GM12878 (cell line): ENCODE measurements at places on chromosomes 7 and 10. TPM values are rescaled to one million over a fixed set of nuclear protein-coding genes. Genes with fewer than 3 reads are reported as not detected.

DNA sequence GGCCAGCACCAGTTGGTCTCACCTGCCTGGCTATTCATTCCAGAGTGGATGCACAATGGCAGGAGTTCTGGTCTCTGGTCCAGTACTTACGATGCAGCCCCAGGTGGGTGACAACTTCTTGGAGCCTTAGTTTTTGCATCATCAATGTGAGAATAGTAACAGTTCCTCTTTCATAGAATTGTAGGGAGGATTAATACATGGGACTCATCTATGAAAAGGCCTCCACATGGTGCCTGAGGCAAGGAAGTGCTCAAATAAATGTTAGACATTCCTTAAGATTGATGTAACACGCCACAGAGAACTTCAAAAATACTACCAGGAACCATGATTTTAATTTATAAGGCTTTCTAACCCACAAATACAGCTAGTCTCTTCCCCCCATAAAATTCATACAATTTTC, 120.1 kb upstream of the CHST15 start:
- no peak for DNase-seq

DNA sequence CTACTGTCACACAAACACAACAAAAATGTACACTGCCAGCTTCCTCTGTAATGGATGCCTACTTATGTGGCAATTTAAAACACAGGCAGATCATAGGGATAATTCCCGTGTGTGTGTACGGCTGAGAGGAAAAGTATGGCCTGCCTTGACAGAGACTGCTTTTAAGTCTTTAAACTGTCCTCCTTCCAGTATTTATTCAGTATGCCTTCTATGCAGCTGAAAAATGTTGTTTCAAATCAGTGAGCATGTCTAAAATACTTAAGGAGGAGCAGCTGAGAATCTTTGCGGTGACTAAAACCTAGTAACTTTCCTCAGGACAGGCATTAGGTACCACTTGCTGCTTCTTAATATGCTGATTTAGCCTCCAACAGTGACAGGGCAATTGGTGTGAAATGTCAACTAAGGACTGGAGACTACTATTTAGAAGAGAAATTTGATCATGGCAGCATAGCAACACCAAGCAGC, 126.3 kb downstream of the CACNA2D1 start:
- no peak for DNase-seq

GRCh38 chr10:86665868-86666267, 2.4 kb upstream of the LDB3 start:
- DNase-seq = no peak

SLC39A12 gene
- total RNA-seq = 0.64 and 0.67 TPM in 2 replicates

DNA sequence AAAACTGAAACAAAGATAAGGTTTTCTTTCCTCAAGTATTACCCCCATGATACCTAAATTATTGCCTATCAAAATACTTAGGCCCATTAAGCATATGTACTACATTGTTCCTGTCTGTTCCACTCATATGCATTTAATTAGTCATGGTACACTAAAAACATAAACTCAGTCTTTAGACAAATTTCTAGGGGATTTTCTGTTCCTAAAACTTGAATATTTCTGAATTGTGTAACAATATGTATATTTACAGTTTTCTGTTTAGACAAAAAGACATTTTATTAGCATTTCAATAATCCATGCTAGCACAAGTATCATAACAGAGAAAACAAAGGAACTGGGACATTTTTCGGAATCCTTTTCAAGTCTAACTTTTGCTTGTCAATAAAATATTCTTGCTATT, 234.2 kb downstream of the CRPPA start:
- DNase-seq = no peak

DNA sequence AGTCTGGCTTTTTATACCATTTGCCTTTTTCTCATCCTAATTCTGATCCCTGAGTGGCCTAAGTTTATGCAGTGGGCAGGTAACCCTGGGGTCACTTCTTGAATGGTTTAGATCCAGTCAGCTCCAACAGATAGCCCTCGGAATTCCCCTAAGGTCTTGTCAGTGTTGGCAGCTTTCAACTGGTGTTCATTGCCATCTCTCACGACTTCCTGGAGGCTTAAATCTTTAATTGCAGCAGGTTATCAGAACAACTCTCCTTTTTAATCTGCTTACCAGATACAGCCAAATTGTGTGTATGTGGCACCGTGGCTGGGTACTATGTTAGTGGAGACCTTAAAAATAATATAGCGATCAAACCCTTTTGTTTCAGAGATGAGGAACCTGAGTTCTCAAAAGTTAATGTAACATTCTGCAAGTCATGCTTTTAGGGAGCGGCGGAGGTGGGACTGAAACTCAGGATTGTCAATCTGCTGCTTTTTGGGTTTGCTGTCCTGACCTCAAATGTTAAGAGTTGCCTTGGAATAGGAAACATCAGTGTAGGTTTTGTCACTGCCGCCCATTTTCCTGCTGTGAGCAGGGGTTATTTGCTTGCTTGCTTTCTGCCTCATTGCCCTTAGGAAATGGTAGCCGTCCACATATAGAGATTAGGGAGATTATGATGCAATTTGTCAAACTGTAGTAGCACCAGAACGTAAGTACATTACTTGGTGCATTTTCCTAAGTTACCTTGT, 818 bp downstream of the DLD start:
- no peak for DNase-seq

GRCh38 chr7:151537818-151538561, 18.3 kb upstream of the RHEB start:
- no peak for DNase-seq

GRCh38 chr7:135147341-135147898, 452 bp upstream of the TMEM140 start:
- DNase-seq = no peak

GNAT3 gene
- total RNA-seq = 4.3 and 5.8 TPM in 2 replicates

FAM237B gene
- total RNA-seq = not detected in 2 replicates

GRCh38 chr7:130069179-130069977, 956 bp upstream of the KLHDC10 start:
- DNase-seq = no peak
